8988T (cell line): ENCODE measurements at places on chromosomes 6 and 20.

DNA sequence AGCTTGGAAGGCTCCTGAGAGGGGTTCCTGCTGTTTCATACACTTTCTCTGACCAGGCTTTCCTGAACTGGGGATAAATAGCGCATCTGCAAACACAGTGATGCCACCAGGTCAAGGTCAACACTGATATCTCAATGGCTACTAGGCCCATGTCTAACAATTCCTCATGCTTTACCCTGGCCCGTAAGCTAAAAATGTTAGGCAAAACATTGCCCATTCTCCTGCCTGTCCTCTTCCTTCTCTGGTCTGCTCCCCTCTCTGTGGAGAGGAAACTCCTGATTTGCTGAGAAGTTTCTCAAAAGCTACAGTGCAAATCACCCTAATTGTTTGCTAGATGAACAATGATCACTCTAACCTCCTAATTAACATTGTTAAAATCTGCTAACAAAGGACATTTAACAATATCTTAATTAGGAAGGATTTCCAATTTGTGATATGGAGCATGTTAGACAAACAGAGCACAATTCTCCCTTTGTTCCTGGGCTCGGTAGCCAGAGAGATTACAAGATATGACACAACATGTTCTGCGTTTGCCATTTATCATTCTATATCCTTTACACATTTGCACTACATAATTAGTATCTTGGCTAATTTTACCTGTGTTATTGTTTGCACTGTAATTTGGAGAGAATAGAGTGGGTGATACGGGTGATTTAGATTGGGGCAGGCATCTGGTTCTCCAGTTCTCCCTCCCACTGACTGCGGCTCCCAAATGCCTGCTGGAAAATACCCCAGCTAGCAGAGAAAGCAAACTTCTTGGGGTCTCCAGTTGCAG, 266.8 kb downstream of the CD83 start:
- DNase-seq = no peak

GRCh38 chr6:42959917-42960242, 674 bp upstream of the GNMT start:
- peak; percentile 10 for DNase-seq

DNA sequence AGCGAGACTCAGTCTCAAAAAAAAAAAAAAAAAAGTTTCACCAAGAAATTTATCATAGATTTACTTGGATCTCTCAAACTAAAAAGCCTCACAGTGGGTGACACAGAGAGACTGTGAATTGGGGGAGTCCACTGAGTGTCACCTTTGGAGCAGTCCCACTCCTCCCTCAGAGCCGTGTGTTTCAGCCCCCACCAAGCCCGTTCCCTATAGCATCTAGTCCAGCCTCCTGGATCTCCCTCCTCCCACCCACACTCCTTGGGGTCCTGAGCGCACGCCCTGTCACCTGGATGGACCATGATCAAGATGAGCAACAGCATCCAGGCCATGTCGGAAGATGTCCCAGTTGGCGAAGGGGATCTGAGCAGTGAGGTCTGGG, 422 bp downstream of the NCR3 start:
- no peak for DNase-seq

DNA sequence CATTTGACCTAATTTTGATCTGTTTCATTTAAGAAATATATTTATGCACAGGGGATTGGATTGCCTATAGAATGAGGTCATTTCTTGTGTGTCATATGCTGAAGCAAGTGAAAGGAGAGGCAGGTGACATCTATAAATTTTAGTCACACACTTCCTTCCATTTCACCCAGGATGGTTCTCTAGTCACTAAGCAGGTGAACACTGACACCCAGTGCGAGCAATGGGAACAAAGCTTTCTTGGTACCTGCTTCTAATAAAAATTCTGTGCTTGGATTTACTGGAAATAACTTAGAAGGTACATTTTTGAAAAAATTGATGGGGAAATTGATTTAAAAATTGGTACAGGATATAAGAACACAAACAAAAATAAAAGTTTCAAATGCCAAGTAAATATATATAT, 66.9 kb upstream of the MC3R start:
- DNase-seq = no peak

DNA sequence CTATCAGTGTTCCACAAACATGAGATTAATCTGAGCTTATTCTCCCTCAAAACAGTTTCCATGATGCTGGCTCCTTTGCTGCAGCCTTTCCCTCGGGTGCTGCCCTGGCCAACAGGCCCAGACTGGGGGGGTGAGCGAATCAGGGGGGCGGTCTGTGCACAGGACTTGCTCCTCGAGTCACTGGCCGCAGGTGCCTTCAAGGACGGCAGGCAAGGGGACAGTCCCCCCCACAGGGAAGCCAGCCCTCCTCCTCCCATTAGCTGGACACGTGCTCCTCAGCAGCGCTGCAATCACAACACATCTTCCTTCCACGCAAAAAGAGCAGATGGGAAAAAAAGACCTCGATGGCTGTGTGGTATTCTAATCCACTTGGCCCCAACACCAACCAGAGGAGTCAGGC, 10.0 kb downstream of the YTHDF1 start:
- no peak for DNase-seq

DNA sequence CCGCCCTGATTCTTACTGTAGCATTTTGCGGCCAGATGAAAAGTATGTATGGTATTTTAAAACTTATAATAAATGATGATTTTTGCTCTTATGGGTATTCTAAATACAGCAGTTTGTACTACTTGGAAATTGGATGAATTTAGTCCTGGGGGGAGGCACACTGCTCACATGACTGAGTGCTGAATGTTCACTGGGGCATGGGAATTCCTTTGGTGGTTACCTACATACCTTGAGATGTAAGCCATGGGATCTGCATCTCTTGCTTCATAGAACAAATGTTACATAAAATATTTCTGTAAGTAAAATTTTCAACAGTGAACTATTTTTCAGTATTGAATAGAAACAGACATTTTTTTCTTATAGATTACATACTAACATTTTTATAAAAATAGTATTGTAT, 71.1 kb downstream of the FIG4 start:
- no peak for DNase-seq

DNA sequence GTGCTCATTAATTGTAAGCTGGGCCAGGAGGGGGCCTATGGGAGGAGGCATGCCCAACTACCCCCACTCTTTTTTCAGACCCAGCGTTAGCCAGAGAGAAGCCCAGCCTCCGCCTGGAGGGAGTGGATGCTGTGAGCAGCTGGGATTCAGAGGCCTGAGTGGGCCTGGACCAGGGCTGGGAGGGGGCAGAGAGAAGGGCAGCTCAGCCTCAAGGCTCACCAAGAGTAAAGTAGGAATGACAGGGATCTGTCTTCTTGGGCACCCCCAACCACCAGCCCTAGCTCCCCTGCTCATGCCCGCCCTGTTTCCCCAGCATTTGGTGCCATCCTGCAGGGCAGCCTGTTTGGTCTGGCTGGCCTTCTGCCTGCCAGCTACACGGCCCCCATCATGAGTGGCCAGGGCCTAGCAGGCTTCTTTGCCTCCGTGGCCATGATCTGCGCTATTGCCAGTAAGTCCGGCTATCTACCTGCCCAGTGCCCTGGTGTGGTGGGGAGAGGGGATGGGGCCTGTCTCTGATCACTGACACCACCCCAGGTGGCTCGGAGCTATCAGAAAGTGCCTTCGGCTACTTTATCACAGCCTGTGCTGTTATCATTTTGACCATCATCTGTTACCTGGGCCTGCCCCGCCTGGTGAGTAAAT, 6.8 kb downstream of the SLC29A1 start:
- DNase-seq = no peak

DNA sequence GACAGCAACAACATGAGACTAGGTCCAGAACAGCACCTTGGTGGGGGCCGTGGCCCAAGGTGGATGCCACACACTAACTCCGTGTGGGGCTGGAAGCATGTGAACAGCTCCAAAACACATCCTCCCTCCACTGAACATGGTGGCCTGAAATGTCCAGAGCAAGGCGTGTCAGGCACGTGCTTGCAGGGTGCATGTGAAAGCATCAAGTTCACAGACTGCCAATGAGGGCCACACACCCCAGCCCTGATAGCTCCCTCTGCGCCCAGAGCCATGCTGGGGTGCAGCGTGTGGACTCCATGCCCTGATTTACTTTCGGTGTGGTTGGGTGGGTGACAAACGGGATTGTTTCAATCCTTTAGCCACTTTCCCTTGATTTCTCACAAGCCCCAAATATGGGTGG, 20.1 kb upstream of the RPP40 start:
- DNase-seq = no peak

DNA sequence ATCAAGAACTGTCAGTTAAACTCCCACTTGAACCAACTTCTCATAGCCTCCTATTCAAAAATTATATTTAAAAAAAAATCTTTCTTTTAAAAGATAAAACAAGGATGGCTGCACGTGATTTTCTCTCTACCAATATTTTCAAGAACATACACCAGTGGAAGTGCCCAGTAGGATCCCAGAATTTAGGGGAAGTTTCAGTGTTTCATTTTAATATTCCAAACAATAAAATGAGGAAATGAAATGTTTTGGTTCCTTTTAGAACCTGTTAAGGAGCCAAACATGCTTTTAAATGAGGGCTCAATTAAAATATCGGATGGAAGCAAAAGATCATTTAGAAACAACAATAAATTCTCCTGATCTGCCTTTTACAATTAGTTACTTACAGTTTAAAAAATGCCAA, 26.4 kb upstream of the PRELID3B start:
- DNase-seq = no peak

DNA sequence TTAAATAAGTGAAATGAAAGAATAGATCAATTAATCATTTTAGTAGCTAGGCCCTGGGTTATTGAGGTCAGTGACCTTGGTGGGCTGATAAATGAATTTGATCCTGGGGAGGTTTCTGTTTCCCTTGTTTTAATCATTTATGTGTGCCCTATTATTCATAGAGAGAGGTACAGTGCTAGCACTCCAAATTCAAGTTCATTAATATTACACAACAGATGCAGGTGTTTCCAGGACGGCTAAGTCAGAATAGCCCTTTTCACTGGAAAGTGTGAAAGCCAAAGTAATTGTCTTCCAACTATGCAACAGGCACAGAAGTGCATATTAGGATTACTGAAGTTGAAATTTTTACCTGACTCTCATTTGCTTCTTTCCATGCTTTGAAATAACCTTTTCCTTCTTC, 61.7 kb upstream of the SGK1 start:
- no peak for DNase-seq

DNA sequence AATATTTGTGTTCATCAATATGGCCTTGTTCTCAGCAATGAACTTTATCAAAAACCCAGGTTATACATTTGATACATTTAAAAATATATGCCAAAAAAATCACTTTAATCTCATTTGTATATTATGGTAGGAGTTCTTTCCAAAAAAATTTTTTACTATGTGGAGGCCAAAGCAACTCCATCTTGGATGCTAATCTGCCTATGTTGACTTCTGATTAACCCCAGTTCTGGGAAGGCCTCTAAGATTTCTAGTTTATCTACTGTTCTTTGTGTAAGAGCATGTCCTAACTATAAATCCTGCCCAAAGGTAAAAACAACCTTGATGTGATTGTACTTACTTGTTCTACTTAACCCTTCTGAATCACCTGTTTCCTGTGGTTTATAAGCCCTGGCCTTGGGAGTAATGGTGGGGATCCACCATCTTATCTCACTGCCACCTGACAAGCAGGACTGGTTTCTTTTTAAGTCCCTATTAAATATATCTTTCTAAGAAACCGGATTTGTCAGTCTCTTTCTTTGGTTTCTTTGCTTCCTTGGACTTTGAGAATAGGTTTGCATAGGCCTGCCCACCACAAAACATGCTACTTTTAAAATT, 46.7 kb downstream of the RNGTT start:
- no peak for DNase-seq

DNA sequence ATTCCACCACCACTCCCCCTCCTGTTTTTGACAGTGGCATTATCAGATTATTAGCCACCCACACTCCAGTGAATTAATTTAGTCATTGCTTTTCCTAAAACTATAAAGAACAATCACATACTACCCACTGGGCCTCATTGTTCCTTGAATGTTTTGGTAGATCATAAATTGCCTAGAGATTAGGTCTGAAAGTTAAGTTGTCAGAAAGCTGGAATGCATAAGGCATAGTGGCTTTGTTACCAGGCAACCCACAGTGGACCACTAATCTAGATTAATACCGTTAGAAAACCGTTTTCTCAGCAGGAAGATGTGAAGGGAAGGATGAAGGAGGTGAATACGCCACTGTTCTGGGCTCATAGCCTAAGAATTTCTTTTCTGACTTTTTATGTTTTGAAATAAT, 75.6 kb downstream of the SAMD3 start:
- DNase-seq = no peak

DNA sequence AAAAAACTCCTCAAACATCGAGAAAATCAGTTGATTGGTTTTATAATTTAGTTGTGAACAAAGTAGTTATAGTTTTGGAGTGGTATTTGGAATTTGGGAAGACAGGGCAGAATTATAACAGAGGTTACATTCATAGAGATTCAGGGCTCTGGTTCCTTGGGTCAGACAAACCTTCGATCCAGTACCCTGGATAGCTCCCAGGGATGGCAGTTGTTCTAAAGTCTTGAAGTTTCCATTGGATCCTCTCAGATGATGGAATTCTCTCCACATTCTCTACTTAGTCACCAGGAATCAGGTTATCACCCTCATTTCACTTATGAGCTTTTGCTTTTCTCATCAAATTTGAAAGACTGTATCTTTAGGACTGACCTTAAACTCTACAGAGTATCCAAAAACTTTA, 285.1 kb downstream of the CENPW start:
- DNase-seq = no peak
